ENCODE measurements at places on chromosomes 5 and 9.

DNA sequence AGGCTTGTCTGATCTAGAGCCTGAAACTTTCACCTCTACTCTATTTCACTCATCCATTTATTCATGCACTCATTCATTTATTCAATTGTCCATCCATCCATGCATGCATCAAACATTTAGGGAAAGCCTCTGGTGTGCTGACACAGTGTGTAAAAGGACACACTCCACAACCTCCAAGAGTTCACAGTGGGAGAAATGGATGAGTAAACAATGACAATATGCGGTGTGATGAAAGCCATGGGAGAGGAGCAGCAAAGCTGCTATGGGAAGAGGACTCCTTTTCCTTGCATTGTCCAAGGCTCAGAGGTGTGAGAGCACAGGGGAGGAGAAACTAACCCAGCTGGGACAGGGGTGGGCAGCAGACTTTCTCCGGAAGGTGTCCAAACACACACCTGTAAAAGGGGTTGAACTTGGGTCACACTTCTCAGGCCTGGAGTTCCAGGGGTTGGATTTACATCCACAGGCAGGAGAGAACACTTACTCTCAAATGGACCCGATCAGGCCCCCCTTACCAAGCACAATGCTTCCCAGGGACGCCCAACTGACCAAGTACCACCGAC is 21.2 kb upstream of the PFDN1 start:
- no peak for DNase-seq

GRCh38 chr5:6728011-6728794 is 15.0 kb downstream of the TENT4A start:
- DNase-seq = no peak

DNA sequence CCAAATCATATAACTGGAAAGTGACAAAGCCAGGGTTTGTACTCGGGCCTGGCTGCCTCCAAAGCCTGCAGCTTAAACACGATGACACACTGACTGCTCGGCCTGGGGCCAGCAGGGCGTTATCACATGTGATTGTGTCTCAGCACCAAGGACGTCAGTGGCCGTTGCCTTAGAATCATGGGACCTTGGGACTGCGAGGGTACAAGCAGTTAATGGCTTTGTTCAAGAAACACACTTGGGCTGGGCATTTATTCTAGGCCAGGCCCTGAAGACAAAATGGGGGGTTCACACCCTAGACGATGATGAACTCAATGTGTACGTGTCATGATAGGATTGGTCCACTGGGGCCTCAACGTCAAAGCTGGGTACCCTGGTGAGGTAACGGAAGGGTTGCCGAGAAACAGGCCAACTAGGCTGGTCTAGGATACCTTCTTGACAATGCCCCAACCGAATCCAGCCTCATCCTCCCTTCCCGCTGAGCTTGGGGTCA is 13.0 kb downstream of the SH3PXD2B start:
- peak; percentile 95 for DNase-seq

DNA sequence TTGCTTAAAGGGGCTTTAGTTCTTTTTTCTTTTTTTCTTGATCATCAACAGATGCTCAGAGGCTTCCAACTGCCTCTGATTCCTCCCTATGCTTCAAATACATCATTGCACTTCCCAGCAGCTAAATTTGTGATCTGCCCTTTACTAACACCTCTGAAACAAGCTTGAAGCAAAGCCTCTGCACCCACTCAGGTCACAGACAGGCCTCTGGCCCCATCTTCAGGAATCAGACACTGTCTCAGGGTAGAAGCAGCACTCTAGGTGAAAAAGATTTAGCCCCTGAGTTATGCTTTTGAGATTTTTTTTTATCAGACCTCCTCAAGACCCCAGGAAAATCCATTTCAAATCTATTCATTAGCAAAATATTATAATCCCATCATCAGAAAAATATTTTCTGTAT is 91.5 kb downstream of the MAMDC2 start:
- DNase-seq = no peak

- peak; percentile 43 for DNase-seq
Observed at GRCh38 chr5:6365977-6366590, 12.3 kb downstream of the MED10 start.
